ENCODE measurements at places on chromosomes 1 and 21. TPM values are rescaled to one million over a fixed set of nuclear protein-coding genes. Genes with fewer than 3 reads are reported as not detected.

The BCL2L15 gene
- 0.90 TPM for total RNA-seq

The GJA5 gene
- 16.3 TPM for total RNA-seq

The MPZ gene
- 27.1 TPM for total RNA-seq

The BNIPL gene
- total RNA-seq = 10.9 TPM

The CHIA gene
- total RNA-seq = not detected

Data from urinary bladder (tissue), 4 donors.